ENCODE measurements at places on chromosomes 4 and X.

DNA sequence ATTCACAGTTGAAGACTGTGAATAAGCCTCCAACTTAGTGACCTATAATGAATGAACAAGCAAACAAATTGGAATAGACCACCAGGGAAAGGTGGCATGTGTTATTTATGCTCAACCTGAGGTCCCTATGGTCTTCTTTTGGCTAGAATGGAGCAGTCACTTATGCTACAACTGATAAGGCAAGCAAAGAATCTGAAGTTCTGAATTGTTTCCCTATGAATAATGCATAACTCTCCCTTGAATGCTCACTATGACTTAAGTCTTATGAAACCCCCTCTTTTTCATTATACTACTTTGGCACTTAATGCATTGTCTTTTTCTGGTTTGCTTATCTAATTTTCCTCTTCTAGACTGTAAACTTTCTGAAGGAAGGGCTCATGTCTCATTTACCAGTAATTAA, 2.6 kb downstream of the GIMD1 start:
- DNase-seq = no peak

DNA sequence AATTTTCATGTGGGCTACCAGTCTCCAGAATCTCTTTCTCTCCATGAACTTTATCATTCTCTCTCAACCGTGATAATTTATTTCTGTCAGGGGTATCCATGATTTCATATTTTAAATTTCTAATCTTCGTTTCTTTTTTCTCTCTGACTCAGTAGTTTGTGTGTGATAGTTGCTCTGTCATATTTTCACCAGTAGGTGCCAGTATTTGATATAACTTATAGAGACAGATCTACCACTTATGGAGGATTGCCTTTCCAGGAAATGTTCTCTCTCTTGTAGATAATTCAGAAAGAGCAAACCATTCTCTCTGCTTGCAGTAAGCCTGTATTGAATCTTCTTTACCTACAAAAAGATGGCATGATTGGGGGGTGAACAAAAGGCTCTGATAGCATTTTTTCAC, 79.3 kb upstream of the DYNLT3 start:
- DNase-seq = no peak

- no peak for DNase-seq
Observed at GRCh38 chrX:113906168-113906567, 677.7 kb upstream of the HTR2C start.

- DNase-seq = no peak
Observed at GRCh38 chr4:122746485-122746965, 14.0 kb downstream of the BBS12 start.

- no peak for DNase-seq
Observed at GRCh38 chr4:164484551-164484950, 269.4 kb upstream of the SMIM31 start.

DNA sequence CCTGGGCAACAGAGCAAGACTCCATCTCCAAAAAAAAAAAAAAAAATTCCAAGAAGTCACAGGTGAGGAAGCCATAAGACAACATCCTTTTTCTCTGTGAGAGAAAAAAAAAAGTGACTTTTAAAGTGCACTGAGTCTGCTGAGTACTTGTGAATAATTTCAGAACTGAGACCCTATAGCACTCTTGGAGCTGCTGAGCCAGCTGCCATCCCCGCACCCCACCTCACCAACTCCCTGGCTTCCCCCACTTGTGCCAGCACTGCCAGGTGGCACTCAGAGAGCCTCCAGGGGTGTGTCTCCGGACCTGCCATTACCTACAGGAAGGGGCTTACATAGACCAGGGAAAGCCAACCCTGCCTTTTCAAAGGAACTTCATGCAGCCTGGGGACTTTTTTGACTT, 39.2 kb upstream of the HS3ST1 start:
- DNase-seq = no peak

DNA sequence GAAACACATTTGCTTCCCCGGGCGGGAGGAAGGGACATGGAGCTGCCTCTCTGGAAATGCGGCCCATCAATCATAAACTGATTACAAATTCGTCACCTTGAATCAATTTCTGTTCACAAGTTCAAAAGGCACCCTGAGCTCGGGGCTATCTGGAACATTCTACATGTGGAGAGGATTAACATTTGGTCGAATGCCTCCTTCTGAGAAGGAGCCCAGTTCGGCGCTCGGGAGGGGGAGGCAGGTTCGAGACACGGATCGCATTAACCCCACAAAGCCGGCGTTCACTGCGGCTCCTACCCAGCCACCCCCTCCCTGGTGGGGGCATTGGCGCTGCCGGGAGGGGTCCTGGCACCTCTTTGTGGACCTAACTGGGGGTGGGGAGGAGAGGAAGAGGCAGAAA, 108.0 kb downstream of the CPZ start:
- DNase-seq = no peak

- no peak for DNase-seq
Observed at GRCh38 chr4:121814756-121815155, 8.9 kb downstream of the CCNA2 start.

DNA sequence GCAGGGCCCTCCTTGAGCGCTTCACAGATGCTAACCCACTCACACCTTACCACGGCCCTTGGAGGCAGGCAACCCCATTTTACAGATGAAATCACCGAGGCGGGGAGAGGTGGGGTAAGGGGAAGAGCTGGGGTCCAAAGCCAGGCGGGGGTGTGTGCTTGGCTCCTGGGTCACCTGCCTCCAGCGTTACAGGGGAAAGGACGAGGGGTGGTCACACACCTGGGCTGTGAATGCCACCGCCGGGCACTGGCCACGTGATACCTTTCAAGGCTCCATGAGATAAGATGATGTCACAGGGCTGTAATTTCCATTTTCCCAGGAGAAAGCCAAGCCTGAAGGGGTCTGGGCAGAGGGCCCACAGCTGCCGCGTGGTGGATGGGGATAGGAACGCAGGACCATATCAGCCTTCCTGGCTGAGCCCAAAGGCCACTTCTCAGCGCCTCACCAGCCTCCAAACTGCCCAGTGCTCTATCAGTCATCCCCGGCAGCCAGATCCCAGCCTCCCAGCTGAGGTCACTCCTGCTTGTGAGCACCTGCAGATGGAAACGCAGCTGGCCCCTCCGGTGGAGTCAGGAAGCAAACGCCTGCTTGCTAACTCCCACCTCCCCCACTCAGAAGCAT, 62.4 kb upstream of the CRMP1 start:
- peak; percentile 94 for DNase-seq

GRCh38 chrX:154450312-154450711, 6.4 kb downstream of the FAM50A start:
- no peak for DNase-seq

DNA sequence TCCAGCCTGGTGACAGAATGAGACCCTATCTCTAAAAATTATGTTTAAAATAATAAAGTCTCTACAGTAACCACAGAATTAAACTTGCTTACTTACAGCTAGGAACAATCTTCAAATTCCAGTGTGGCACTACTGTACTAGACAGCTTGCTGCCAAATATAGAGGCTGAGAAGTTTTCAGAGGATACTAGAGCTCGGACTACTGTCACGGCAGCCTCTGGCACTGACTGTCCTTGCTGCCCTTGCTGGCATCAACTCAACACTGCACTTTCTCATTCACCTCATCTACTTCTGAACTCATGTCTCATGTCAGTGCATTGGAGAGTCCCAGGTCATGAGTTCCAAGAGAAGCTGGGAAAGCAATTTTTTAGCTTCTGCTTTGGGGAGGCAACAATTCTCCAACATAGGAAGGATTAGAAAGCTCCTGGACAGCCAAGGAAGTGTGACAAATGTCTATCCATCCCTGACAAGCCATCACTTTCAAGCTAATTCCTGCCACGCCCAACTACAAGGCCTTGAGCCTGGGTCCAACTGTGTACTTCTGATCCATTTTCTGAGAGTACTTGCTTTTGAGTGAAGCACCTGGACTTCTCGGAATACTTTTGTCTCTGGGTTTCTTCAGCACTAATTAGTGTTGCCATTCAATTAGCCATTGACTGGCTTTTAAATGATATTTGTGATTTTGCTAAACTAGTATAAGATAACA, 98.6 kb upstream of the NR3C2 start:
- no peak for DNase-seq

- no peak for DNase-seq
Observed at GRCh38 chrX:13994104-13994503, 35.6 kb downstream of the GEMIN8 start.

- peak; percentile 34 for DNase-seq
Observed at GRCh38 chr4:28788929-28789490, 1928.4 kb downstream of the STIM2 start.

DNA sequence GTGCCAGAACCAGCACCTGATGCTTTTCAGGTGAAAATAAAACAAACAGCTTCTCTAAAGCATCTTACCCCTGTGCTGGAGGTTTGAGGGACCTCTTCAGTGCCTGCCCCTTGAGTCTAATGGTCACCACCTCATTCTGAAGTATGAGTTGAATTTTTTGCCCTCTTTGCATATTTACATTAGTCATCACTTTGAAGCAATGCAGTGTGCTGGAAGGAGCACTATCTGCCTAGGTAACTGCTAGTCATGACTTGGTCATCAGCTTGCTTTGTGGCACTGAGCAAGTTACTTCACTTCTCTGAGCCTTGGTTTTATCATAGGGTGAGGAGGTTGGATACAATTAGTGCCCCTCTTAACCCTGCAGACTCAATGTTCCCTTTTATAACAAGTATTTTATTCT, 44.9 kb downstream of the SPATA18 start:
- no peak for DNase-seq

DNA sequence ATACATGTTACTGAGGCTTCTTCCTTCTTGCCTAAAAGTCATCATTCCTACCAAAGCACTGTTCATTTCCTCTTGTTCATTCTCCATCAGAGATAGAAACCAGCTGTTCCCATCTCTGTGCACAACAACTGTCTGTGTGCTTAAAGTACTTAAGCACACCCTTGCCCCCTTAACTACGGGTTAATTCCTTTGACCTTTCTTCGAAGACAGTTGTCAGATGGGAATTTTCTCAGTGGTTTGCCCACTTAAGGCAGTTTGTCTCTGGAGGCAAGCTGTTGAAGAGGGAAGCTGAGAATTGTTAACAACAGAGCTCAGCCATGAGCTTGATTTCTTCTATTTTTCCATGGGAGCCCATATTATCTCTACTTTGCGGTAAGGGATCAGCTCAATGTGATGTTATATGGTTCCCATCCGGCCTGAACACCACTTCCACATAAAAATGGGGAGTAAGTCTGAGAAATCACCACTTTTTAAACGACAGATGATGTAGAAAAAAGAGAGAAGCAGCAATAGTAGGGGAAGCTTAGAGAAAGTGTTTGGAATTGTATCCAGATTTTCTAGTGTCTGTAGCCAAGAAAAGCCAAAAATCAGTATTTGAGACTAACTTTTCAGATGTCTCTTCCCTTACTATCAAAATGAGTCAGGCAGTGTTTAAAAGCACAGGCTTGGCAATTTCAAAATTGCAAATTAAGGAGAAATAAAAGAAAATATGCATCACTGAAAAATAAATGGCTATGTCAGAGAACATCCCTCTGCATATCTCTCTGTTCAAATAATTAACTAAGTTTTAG, 194.4 kb downstream of the SLIT2 start:
- no peak for DNase-seq

- DNase-seq = no peak
Observed at GRCh38 chrX:150587585-150588503, 19.4 kb downstream of the MTM1 start.

DNA sequence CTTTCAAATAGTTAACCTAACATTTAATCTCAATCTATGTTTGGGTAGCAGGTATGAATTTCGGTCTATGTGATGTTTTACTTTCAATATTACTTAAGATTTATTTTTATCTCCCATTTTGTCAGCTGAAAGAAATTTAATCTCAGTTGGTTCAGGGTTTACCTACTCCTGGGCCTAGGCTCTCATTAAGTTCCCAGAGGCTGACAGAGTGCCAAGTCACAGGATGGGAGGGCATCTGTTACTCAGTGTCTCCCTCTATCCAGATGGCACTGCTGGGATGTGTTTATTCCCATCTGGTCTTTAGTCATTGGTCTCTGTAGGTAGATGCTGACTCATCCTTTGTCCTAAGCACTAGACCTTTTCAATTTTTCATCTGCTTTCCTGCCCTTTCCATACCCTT, 129.4 kb upstream of the ARSJ start:
- DNase-seq = no peak

DNA sequence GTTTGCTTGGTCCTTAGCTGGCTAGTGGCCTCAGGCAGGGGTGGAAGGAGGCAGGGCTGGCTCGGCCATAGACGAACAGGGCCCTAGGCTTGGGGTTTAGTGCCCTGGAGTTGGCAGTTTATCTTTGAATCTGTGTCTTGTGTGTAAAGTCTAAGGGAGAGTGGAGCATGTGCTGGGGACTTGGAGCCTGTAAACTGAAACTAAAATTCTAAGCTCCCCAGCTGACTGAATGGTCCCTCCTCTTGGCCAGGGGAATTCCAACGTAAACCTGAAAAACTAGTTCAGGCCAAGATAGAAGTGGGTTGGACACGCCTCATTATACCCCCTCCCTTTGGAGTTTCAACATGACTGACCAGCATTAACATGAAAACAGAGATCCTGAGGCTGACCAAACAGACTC, 46.1 kb upstream of the GPR78 start:
- no peak for DNase-seq

DNA sequence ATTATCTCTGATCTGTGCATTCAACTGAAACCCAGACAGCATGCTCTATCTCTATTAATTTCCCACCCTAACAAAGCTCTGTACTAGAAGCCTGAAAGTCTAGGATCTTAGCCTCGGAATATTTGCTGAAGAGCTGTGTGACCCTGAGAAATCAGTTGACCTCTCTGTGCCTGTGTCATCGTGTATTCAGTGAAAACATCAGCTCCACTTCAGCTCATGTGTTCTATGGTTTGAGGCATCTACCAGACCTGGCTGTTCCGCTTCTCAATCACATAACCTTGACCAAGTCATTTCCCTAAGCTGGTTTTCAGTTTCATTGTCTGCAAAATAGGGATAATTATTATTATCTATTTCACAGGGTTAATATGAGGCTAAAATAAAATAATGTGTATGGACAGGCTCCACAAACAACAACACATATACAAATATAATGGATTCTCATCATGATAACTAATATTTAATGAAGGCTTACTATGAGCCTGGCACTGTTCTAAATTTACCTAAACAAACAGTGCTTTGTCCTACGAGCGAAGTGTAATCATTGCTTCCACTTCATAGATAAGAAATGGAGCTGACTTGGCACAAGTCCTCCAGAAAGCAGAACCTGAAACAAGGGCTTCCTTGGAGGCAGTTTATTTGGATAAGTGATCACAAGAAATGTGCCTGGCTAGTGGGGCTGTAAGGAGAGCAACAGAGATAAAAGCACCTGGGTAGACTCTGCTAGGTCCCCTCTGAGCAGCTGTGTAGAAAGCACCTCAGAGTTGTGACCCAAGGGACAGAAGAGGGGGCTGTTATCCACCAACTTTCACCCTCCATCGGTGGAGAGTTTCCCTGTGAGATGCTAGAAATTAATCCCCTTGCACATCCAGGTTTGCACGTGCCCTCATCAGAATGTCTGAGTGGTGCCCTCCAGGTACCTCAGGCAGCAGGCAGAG, 356.9 kb downstream of the RAB28 start:
- DNase-seq = no peak
